ENCODE measurements at places on chromosomes 6 and 20. TPM values are rescaled to one million over a fixed set of nuclear protein-coding genes. Genes with fewer than 3 reads are reported as not detected.

- H3K27ac ChIP-seq, result no peak overlapping the region
- DNase-seq, result no peak
- no peaks in the 10 kb centered on the region for H3K27me3 ChIP-seq
- H3K4me1 ChIP-seq, result no peaks in the 10 kb centered on the region
- no peak overlapping the region for H3K4me3 ChIP-seq
Measured at GRCh38 chr6:150230832-150231524, 88.1 kb downstream of the PPP1R14C start.

DNA sequence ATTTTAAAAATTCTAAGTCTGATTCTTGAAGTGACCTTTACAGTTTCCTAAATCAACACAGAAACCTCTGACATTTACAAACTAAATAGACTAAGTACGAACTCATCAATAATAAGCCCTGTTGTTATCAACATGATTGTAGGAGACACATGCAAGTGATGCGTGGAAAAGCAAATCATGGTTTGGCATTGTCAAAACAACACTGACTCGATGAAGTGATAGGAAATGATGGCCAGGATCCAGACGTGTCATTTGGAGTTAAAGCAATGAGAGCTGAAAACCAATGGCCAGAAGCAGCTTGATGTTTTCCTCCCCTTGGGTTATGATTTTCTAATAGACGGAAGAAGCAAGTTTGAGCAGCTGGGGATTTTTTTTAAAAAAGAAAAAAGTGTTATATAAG is 117.4 kb upstream of the FAM184A start:
- no peak overlapping the region for H3K4me3 ChIP-seq
- H3K4me1 ChIP-seq, result no peaks in the 10 kb centered on the region
- no peak overlapping the region for H3K27ac ChIP-seq
- H3K27me3 ChIP-seq, result no peaks in the 10 kb centered on the region
- peaks cover 29% of the 10 kb centered on the region for H3K36me3 ChIP-seq

DNA sequence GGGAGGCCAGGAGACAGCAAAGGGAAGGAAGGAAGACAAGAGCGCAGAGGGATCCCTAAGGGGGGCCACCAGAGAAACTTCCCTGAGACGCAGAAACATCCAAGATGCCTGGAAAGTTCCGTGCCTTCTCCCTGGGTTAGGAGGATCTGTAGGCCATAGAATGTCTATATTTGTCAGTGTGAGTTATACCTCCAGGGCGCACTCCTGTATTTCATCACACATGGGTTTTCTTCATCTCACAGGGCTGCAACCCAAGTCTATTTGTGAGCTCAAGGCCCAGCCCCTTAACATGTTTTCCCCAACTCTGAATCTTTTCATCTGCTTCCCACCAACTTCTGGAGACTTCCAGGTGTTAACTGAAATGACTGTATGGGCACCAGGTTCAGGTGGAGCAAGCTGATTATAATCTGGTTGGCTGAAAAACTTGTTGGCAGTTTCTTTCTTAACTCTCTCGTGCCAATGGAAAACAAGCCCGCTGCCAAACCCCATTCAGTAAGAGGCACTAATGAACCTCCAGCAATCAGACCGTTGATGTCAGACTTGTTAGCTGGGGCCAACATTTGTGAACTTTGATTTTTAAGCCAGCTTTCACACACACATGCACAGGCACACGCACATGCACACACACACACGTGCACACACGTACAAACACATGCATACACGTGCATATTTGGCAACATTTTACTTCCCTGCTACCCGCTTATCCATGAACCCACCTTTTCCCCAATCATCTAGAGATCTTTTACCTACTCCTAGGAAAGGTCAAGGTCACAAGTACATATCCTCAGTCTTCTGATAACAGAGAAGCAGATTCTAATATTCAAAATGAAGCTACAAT is 247.5 kb upstream of the GMDS start:
- H3K27ac ChIP-seq, result no peak overlapping the region
- H3K4me3 ChIP-seq, result no peak overlapping the region
- no peaks in the 10 kb centered on the region for H3K4me1 ChIP-seq
- DNase-seq, result no peak
- no peaks in the 10 kb centered on the region for H3K27me3 ChIP-seq

DNA sequence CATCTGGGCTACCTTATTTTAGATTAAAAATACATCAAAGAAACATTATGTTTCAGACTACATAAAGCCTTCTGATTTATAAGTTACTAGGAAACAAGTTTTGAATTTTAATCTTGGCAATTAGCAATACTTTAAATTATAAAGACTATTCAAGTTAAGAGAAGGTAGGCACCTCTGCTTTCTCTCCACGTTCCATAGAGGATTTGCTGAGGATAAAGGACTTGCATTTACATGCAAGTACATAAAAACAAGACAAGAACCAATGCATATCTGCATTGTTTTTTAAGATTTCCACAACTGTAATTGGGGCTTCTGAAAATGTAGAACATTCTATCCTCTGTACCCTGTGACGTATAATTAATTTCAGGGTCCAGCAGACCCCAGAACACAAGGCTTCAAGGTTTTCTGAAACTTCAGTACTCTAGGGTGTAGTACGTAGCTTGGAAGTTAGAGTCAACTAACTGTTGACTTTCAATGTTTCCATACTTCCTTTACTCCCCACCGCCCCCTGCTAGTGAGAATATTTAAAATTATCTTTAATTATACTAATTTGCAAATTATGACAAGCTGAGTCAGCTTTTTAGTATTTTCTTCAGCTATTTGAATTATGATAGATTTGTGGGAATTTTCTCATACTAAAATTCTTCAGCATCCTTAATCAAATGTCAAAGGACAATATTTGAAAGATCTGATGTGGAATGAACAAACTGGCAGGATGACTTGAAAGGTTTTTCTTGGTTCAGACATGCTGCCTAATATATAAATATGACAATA is 82.8 kb downstream of the PKIB start:
- no peak overlapping the region for H3K27ac ChIP-seq
- no peak for DNase-seq
- H3K36me3 ChIP-seq, result no peaks in the 10 kb centered on the region
- no peak overlapping the region for H3K4me3 ChIP-seq
- H3K4me1 ChIP-seq, result no peaks in the 10 kb centered on the region

The NKX2-4 gene
- total RNA-seq, result not detected

The C6orf15 gene
- not detected for total RNA-seq

The GRM4 gene
- not detected for total RNA-seq

The EEF1A2 gene
- 1.6 TPM for total RNA-seq

The BANF2 gene
- total RNA-seq, result not detected

Measured in right lobe of liver (tissue), 6 donors.